ENCODE measurements at places on chromosomes 5 and 9. TPM values are rescaled to one million over a fixed set of nuclear protein-coding genes. Genes with fewer than 3 reads are reported as not detected.

SPATA31E1 gene
- total RNA-seq, result not detected

CYLC2 gene
- total RNA-seq, result not detected

LCN10 gene
- not detected for total RNA-seq

RAB3C gene
- total RNA-seq, result not detected

SNX30 gene
- 13.6 TPM for total RNA-seq

CCDC192 gene
- total RNA-seq, result not detected

P4HA2 gene
- total RNA-seq, result 201 TPM

RBM27 gene
- total RNA-seq, result 21.1 TPM

CDKN2A gene
- total RNA-seq, result 8.6 TPM

PLCXD3 gene
- under 0.01 TPM for total RNA-seq

PLPP7 gene
- 19.4 TPM for total RNA-seq

PTGES gene
- 9.0 TPM for total RNA-seq

FAM120AOS gene
- 35.5 TPM for total RNA-seq

SLC6A7 gene
- total RNA-seq, result under 0.01 TPM

LRRC19 gene
- not detected for total RNA-seq

PIP5KL1 gene
- 2.0 TPM for total RNA-seq

PCDHGA11 gene
- total RNA-seq, result 3.1 TPM

TMC1 gene
- total RNA-seq, result under 0.01 TPM

EPB41L4B gene
- 3.3 TPM for total RNA-seq

PCDHB14 gene
- total RNA-seq, result 0.58 TPM

CYFIP2 gene
- total RNA-seq, result 25.9 TPM

OR1J2 gene
- total RNA-seq, result not detected

INSL6 gene
- not detected for total RNA-seq

GFPT2 gene
- 47.6 TPM for total RNA-seq

SHOC1 gene
- total RNA-seq, result under 0.01 TPM

PCDHGA9 gene
- 2.1 TPM for total RNA-seq

POU5F2 gene
- total RNA-seq, result 0.85 TPM

PCDHA9 gene
- total RNA-seq, result under 0.01 TPM

CCDC152 gene
- 1.1 TPM for total RNA-seq

RANBP17 gene
- total RNA-seq, result 11.9 TPM

MYMK gene
- not detected for total RNA-seq

MELK gene
- total RNA-seq, result 7.0 TPM

CARTPT gene
- total RNA-seq, result not detected

LMX1B gene
- total RNA-seq, result under 0.01 TPM

PRRT1B gene
- not detected for total RNA-seq

UAP1L1 gene
- 16.1 TPM for total RNA-seq

Measured in regular cardiac myocyte (primary cell).